ENCODE measurements at places on chromosomes 4 and X.

GRCh38 chr4:53121264-53121865 is 244.5 kb downstream of the SCFD2 start:
- DNase-seq: no peak

DNA sequence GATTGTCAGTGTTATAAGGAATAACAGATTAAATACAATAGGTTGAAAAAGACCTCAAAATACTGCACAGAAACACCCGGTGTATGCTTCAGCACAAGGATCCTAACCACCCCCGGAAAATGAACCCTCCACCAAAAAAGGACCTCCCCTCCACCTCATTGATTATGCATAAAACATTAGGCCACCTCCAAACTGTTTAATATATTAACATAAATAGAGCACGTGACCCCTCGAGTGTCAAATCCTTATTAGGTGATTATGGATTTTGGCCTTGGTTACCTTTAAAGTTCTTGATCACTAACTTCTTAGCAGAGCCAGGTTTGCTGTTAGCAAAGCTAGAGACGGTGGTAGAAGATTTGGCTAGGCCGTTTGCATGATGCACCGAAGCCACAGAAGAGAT is 958 bp downstream of the CUL4B start:
- peak; percentile 46 for DNase-seq

GRCh38 chr4:94959307-94959706 is 201.6 kb downstream of the BMPR1B start:
- no peak for DNase-seq

DNA sequence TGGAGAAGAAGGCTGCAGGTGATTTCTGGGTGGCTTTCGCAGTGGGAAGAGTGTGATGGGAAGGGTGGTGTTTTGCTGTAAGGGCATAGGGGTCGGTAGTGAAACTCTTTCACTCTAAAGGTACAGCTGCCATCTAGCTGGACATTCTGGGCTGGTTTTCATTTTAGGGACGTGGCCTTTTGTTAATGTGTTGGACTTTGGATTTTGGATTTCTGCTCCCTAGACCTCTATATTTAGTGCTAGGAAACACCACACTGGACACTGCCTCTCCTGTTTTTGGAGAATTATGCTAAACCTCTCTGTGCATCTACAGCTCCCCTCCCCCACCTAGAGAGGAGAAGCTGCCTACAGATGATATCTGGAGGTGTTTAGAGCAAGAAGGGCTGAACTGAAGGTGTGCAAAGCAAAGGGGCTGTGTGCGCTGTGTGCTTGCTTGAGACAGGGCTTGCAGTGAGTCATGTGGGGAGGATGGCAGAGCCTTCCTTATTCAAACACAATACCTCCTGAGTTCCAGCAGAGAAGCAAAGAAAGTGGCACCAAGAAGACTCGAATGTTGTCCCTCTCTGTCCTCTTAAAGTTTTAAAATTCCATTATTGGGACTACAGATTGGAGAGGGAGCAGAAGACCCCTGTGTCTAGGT is 47.9 kb downstream of the STARD8 start:
- no peak for DNase-seq

- DNase-seq: no peak
Observed at GRCh38 chr4:79852305-79852730, 220.7 kb downstream of the ANTXR2 start.

- DNase-seq: no peak
Observed at GRCh38 chr4:174358410-174358809, 74.7 kb downstream of the CEP44 start.

- no peak for DNase-seq
Observed at GRCh38 chr4:186999686-187000085, 276.0 kb upstream of the FAT1 start.

DNA sequence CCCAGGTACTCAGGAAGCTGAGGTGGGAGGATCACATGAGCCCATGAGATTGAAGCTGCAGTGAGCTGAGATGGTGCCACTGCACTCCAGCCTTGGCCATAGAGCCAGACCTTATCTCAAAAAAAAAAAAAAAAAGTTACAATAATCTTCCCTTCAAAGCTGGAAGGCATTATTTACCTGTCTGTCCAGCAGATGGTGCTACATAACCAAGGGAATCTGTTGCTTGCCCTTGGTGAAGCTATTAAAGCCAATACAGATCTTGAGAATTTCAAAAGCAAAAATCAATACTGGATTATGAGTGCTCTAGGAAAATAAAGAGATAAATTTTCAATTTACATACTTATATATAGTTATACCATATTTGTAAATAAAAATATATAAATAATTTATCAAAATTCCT is 25.9 kb downstream of the PKD2 start:
- DNase-seq: peak; percentile 30

GRCh38 chr4:15657366-15657765 is 2.2 kb upstream of the FBXL5 start:
- DNase-seq: no peak

DNA sequence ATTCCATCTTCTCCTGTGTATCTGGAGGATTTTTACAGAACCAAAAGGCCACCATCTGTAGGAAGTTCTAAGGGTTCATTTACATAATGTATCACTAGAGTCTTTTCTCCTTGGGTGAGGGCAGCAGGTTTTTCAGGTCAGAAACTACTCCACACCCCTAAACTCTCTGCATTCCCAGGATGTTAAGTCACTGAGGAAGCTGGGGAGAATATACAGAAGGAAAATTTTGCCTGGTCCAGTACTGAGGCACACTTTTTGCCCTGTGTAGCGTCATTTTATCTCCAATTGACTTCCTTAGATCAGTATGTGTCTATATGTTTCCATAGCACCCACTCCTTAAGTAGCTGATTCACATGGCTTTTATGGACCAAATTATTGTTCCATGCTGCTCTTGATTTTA is 17.0 kb downstream of the XKRX start:
- DNase-seq: no peak

DNA sequence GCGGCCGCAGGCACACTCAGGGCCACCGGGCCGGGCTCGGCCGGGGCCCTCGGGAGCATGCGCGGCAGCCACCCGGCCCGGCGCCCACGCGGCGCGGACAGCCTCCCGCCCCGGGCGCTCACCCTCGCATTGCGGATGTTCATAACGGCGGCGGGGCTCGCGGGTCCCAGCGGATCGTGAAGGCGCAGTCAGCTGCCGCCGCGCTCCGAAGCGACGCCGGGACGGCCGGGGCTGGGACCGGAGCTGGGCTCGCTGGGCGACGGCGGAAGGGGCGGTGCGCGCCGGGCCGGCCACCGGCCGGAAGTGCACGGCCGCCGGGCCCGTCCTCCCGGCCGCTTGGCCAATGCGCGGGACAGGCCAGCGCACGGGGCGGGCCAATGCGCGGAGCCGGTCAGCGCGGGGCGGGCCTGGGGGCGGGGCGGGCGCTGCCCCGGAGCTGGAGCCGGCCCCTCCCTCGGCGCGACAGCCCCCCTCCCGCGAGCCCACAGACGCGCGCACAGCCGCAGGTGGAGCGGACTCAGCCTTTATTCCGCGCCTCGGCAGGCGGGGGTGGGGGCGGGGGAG is at the start of gene NAA10:
TSS of gene NAA10 (minus strand) at position 276 of the 564 bp plus-strand sequence. CDS start at position 143, 133 bp downstream.
- peak; percentile 47 for DNase-seq

GRCh38 chrX:23855569-23855968 is 52.2 kb downstream of the APOO start:
- no peak for DNase-seq

- peak; percentile 31 for DNase-seq
Observed at GRCh38 chr4:73589887-73590801, 30.1 kb downstream of the RASSF6 start.

DNA sequence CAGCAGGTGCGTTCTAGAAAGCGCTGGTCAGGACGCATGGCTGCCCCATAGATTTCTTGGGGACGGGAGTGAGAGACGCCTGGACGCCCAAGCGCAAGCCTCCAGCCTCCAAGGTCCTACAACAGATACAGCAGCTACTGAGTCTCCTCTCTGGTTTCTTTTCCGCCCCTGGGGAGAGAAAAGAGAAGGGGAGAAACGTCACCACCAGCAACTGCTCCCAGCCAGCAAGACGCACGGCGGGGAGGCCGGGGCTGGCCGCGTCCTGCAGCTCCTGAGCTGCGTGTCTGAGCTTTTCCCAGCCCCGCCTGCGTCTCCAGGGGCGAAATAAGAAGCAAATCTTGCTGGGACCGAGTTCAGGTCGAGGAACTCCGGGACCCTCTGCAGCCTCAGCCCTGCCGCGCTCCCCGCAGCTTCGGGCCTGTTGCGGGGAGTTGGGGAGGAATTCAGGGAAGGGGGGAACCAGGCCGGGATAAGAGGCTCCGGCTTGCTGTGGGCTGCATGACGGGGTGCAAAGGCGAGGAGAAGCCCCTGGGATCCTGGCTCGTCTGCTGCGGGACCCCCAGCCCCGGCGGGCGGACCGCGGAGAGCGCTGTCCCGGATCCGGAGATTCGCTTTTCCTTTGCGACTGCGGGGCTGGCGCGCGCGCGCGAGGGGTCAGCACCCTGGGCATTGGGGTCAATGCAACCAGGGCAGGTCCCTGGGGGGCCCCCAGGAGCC is 6.8 kb upstream of the SHOX start:
- no peak for DNase-seq

- DNase-seq: no peak
Observed at GRCh38 chrX:50483283-50483682, 12.7 kb upstream of the DGKK start.

DNA sequence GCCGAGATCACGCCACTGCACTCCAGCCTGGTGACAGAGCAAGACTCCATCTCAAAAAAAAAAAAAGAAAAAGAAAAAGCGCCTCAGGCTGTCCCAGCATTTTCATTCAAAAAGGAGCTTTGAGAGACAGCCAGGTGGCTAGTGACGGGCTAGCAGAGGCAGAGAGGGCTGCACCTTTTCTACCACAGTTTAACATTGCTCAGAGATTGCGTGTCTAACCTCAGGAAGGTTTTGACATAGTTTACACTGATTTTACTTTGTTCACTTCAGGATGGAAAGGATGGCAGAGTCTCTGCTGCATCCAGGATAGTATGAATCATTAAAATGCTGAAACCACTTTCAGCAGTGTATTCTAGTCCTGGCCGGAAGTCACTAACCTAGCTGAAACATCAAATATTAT is 28.1 kb downstream of the ZFP42 start:
- no peak for DNase-seq

- no peak for DNase-seq
Observed at GRCh38 chr4:182929296-182929695, 12.1 kb upstream of the DCTD start.

- DNase-seq: no peak
Observed at GRCh38 chr4:36081185-36081584, 163.1 kb downstream of the ARAP2 start.

DNA sequence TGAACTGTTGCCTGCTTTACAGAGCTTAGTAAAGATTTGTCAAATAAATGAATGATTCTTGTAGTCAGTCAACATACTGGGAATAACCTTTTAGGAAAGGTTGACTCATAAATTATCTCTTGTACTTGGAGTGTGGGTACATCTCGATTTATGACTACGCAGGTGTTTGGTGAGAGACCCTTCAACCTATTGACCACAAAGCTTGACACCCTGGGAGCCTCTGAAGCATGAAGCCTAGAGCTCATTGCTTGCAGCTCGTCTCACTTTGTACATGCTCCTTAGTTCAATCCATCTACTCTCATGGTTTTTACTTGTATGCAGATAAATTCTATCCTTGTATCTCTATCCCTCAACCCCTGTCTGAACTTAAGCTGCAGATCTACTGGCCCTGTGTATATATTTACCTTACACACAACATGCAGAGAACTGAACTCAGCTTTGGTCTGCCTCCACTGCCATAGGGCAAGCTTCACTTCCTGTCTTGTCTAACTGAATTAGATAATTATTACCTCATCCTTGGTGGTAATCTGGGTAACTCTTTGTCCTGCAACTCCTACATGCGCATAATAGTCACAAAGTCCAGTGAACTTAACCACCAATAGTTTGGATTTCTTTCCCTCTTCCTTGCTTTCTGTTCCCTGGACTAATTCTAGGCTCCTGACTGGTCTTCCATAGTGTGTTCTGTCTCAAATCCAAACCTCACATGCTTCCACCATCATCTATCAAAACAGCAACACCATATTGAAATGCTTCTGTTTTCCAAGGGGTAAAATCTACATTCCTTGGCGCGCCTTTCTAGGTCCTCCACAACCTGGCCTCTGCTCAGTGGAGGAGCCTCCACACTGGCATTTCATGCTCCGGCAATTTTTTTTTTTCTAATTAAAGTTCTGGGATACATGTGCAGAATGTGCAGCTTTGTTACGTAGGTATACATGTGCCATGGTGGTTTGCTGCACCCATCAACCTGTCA is 32.2 kb upstream of the FAT1 start:
- no peak for DNase-seq

GRCh38 chr4:182264139-182264752 is 21.0 kb downstream of the TENM3 start:
- DNase-seq: no peak

DNA sequence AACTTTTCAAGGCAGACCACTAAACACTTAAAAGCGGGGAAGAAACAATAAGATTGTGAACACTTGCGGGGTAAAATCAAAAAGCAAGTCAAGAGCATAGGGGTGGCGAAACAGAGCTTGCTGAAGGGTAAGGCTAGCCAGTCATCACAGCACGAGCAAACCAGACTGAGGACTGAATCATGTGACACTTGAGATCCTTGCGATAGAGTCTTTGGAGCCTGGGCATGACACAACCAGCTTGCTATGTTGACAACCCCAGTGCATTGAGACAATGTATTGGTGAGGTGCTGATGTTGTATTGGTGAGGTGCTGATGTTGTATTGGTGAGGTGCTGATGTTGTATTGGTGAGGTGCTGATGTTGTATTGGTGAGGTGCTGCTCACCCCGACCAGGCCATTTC is 72.3 kb downstream of the SLIT2 start:
- DNase-seq: no peak
